BE2C (cell line): ENCODE measurements at places on chromosomes 1 and 21.

- DNase-seq = no peak
These were observed 63.5 kb upstream of the OLIG2 start for GRCh38 chr21:32962268-32962667.

- DNase-seq = no peak
These were observed 27.1 kb downstream of the KCNK1 start for GRCh38 chr1:233641029-233641428.

DNA sequence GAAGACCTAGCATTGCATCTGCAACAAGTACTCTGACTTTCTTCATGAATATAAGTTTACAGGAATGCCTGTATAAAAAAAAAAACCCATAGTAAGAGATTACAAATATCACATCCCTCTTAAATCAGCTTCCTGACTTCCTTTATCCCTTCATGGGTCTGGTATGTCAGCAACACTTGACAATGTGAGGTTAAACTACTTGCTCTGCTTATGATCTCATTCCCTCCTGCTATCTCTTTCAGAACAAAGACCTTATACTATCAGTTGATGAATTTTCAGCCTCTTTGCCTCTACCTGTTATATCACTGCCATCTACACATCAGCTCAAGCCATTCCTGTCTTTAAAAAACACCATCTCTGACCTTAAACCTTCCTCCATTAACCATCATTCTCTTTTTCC, 130.9 kb upstream of the SAMSN1 start:
- DNase-seq = no peak

GRCh38 chr1:97621955-97622354, 298.9 kb downstream of the DPYD start:
- DNase-seq = no peak

DNA sequence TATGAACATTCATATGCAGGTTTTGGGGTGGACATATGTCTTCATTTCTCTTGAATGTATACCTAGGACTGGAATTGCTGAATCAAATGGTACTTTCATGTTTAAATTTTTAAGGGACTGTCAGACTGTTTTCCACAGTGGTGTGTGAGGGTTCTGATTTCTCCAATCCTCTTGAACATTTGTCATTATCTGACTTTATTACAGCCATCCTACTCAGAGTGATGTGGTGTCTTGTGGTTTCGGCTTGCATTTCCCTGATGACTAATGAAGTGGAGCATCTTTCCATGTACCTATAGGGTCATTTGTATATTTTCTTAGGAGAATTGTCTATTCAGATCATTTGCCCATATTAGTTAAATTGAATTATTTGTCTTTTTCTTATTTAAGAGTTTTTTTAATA, 35.4 kb upstream of the ZNF281 start:
- DNase-seq = no peak

DNA sequence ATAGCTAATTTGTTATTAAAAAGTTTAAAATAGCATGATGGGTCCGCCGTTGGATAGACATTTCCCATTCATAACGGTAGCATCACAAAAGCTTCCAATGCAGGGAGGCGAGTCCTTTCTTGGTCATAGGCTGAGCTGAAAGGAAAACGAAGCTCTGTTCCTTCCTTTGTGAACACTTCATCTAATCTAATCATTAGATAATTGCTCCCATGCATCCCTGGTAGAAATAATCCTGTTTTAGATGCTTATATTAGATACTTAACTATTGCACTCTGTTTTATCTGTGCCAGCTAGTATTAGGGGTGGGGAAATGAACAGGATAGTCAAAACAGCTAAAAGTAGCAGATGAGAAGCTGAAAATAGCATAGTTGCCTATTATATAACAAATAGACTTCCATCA, 215.0 kb downstream of the SLC35F3 start:
- no peak for DNase-seq

DNA sequence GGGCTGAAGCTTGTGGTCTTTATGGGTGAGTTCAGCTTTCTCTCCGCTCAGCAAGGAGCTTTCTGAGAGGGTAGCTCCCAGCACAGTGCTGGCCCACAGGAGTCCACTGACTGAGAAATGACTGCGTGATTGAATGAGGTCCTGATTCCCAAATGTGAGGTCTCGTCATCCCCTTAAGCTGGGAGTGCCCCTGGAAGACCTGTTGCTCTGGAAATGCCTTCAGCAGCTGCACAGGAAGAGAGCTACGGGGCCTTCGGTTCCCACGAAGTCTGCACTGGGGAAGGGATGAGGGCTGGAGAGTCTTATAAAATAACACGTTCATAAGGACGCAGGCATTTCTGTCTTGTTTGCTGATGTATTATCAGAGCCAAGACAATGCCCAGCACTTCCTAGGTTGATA, 14.0 kb downstream of the TNNT2 start:
- no peak for DNase-seq

DNA sequence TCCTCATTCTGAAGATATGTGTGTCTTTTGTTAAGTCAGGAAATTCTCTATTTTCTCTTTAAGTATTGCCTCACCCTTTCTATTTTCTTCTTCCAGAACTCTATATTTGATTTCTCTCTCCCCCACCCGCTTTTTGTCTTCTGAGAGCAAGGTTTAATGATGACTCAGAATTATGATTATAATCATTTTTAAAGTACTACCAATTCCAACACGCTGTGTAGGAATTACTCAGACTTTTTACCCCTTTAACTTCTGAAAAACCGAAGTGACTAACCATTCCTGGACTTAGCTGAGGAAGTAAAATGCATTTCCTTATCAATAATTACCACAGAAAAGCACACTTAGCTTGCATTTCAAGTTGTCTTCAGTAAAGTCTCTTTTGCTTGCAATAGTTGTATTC, 20.8 kb upstream of the SCYL3 start:
- no peak for DNase-seq

DNA sequence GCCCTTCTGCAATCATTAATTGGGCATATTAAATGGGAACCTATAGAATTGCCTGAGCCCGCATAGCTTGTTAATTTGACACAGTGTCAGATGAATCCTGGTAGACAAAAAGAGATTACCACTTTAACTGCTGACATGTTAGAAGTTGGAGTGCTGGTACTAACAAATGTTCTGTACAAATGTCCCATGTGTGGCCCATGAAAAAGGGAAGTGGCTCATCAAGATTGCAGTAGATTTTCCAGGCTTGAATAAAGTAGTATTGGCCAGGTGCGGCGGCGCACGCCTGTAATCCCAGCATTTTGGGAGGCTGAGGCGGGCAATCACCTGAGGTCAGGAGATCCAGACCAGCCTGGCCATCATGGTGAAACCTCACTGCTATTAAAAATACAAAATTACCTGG, 45.6 kb downstream of the GNPAT start:
- no peak for DNase-seq

GRCh38 chr1:214108097-214108446, 120.3 kb downstream of the PROX1 start:
- no peak for DNase-seq

GRCh38 chr1:32869923-32870614, 643 bp downstream of the FNDC5 start:
- DNase-seq = no peak

DNA sequence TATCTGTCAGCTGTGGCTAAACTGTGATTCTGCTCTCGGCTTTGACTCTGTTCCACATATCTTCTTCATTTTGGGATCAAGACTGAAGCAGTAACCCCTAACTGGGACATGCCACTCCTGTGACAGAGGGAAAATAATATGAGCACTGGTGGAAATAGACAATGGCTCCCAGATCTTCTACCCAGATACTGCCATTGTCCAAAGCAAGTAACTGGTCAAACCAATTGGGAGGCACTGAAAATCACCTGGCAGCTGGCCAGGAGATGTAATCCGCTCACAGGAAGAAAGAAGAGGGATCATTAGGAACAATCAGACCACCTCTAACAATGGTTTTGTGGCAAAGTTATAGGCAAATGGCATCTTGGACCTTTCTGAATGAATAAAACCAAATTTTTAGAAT, 10.7 kb downstream of the SNX7 start:
- peak; percentile 68 for DNase-seq

DNA sequence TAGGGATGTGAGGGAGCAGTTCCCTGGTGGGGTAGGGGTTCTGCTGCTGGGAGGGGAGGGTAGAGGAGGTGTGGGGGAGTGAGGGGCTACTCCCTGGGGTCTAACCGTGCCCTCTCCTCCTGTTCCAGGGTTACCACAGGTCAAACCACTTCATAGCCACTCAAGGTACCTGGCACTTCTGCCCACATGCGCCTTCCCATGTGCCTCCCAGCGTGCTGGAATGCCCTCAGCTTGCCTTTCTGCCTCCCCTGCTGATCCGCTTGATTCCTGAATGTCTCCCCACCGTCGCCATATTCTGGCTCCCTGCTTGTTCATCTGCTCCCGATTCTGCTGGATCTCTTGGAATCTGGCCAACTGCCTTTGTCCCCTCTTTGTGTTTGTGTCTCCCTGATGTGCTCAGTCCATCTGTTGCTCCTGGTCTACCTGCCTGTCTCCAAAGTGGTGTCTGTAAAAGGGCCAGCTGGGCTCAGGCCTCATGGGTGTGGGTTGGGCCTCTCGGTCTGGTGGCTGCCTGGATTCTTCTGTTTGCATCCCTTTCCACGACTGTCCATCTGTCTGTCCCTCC, 74.4 kb downstream of the PTPRU start:
- no peak for DNase-seq

GRCh38 chr21:25999921-26000582, 170.5 kb downstream of the APP start:
- no peak for DNase-seq

GRCh38 chr1:49841767-49842166, 182.0 kb downstream of the AGBL4 start:
- DNase-seq = no peak

- no peak for DNase-seq
These were observed 19.2 kb downstream of the EFCAB14 start for GRCh38 chr1:46699666-46700065.

DNA sequence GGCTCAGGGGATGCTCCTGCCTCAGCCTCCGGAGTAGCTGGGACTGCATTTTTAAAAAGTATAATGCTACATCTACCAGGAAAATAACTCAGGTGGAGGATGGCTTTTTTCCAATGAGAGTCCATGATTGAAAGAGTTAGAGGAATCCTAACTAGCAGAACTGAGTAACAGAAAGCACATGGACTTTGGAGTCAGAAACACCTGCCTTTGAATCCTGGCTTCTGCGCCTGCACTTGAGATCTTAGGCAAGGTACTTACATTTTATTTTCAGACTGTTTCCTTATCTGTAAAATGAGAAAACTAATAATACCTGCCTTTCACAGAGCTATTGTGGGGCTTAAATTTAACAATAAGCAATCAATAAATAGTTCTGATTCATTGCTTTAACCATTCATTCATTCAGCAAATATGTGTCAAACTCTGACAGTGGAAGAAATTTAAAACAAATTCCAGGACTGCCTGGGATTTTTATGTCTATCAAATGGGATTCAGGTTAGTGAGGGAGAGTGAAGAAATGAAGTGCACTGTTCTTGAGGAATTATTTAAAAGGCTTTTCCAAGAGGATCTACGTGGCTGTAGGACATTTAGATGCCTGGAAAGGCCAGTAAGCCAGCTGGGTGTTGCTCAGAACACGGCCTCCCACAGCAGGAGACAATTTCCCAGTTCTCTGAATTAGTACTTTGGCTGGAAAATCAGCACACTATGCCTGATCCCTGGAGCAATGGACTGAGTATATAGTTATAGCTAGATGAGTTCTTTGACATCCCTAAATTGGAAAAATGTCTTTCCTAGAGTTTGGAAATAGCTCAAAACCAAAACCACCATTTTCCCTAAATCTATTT, 12.8 kb upstream of the LBR start:
- no peak for DNase-seq

- DNase-seq = peak; percentile 17
These were observed 771 bp downstream of the RABGAP1L start for GRCh38 chr1:174160109-174160473.

- DNase-seq = no peak
These were observed 30.7 kb downstream of the CA6 start for GRCh38 chr1:8976338-8976737.

GRCh38 chr1:44275991-44276405, 62.7 kb downstream of the DMAP1 start:
- DNase-seq = no peak

DNA sequence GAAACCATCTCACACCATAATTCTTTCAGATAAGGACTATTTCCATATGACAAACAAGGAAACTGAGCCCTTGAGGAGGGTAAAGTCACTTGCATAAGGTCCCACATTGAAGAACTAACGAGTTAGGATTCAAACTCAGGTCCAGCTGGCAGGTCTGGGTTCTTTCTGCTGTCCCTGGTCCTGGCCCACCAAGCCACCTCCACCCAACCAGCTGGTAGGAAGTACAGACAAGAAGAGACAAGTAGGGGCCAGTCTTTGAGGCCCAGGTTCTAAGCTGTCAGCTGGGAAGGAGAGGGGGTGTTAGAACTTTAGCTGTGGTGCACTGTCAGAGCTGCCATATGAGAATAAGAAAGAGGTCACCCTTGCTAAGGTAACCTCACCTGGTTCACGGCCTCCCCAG, 188.6 kb downstream of the TRABD2B start:
- DNase-seq = no peak

- DNase-seq = no peak
These were observed 3.3 kb downstream of the CCSAP start for GRCh38 chr1:229339520-229339919.

DNA sequence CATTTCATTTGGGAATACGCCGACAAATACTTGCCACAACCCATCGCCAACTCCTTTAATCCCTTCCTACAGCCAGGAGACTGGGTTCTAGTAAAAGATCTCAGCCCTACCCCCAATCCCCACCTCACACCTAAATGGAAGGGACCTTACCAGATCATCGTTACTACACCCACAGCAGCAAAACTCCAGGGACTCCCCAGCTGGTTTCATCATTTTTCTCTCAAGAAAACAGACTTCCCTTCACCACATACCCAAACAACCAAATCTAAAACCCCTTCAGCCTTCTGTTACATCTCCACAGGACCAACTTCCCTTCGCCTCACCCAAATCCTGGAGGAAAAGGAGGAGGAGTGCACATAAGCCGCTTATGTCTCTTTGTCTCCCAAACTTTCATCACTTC, 23.7 kb upstream of the SLC2A5 start:
- no peak for DNase-seq

GRCh38 chr1:209802780-209803152, 3.2 kb downstream of the IRF6 start:
- DNase-seq = no peak

GRCh38 chr1:26853156-26853555, 9.8 kb upstream of the SFN start:
- peak; percentile 86 for DNase-seq

DNA sequence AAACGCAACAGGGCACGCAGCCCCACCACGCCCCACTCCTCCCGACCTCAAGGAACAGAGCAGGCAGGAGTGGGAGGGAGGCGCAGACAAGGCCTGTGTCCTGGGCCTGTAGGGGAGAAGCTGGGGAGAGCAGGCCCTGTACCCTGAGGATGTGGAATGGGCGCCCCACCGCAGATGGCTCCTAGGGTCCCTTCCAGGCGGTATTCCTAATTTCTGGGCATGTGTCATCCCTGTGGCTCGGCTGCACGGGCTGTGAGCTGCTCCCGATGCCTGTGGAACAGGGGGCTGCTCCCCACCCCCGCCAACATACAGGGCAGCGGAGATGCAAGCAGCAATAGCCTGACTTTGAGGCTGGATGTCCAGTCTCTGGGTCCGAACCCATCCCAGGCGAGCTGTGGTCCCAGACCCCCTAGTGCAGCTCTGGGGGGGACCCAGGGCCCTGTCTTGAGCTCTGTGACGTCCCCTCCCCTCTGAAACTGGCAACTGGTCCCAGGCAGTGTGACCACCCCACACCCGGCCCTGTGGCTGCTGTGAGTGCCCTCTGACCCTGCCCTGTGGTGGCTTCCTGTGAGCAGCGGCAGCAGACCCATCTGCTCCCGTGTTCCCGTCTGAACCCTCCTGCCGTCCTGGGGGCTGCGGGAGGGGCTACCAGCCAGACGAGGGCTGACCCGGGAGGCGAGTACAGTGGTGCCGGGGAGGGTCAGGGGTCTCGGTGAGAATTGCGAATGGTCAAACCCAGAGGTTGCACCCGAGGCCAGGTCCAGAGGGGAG, 13.9 kb upstream of the COL6A2 start:
- no peak for DNase-seq
